Inflammatory macrophage treated with lipopolysaccharide for 1 hour (primary cell): ENCODE measurements at places on chromosomes 6 and 20.

- DNase-seq: peak; percentile 91
Observed at GRCh38 chr20:49775229-49775693, 37.4 kb upstream of the SLC9A8 start.

DNA sequence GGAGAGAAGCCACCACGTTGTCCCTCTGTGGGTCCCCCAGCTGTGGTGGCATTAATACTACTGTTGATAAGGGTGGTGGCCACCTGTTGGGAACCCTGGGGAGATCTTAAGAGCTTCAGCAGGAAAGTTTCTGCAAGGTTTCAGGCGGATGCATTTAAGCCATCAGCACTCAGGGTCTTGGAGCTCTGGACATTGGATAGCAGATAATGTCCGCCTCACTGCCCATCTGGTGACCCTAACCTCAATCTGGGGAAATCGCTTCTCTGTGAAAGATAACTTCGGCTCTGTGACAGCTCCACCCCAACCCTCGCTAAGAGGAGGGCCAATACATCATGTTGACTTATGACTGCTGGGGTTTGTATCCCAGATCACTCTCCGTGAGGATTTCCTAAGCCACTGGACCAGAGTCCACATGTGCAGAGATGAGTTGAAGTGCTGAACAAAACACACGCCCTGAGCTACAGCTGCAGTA, 92.9 kb downstream of the FOXC1 start:
- DNase-seq: no peak

DNA sequence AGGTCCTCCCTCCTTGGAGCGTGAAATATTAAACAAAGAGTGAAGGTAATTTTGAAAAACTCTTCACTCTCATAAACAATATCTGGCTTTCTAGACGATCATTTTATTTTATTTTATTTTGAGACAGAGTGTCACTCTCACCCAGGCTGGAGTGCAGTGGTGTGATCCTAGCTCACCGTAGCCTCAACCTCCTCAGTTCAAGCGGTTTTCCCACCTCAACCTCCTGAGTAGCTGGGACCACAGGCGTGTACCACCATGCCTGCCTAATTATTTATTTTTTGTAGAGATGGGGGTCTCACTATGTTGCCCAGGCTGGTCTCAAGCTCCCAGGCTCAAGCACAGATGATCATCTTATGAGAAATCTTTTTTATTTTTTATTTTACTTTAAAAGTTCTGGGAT, 16.4 kb downstream of the ZNF831 start:
- no peak for DNase-seq

DNA sequence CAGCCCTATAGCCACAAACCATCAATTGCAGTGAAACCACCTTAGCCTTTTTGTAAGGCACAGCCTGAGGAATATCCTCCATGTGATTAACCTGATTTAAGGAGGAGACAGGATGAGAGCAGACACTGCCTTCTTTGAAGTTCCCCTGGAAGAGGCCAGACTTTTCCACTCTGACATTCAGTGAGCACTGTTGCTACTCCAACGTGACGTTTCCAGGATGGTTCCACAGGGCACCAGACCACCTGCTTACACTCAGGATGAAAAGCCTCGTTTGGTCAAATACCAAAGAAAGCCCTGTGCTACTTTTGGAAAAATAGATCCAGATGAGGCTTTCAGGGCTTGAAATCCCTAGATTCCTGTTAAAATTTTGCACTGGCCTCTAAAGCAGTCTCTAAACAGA, 1102.1 kb upstream of the FLRT3 start:
- no peak for DNase-seq

DNA sequence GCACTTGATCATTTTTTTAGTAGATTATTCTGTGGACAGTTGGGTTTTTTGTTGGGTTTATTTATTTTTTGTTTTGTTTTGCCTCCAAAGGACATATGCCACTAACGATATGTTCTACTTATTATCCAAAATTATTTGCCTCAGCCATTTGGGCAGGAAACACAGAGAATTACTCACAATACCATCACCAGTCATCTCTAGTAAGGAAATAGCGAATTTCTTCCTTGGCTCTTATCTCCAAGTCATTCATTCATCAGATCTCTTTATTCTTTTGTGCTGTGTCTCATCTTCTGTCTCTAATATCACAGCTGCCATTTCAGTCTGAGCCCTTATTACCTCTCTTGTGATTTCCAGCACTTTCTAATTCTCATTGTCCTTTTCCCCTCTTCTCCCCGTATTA, 130.4 kb upstream of the SMLR1 start:
- DNase-seq: no peak
